ENCODE measurements at places on chromosomes 12 and 14. TPM values are rescaled to one million over a fixed set of nuclear protein-coding genes. Genes with fewer than 3 reads are reported as not detected.
A peak's percentile ranks its signal among the peaks of the same experiment; 100 is the strongest.

The REM2 gene
- 4.4 TPM for total RNA-seq

The CCDC197 gene
- total RNA-seq, result not detected

The CDKN3 gene
- total RNA-seq, result 1.6 TPM

The WSCD2 gene
- total RNA-seq, result not detected

The TPPP2 gene
- total RNA-seq, result not detected

DNA sequence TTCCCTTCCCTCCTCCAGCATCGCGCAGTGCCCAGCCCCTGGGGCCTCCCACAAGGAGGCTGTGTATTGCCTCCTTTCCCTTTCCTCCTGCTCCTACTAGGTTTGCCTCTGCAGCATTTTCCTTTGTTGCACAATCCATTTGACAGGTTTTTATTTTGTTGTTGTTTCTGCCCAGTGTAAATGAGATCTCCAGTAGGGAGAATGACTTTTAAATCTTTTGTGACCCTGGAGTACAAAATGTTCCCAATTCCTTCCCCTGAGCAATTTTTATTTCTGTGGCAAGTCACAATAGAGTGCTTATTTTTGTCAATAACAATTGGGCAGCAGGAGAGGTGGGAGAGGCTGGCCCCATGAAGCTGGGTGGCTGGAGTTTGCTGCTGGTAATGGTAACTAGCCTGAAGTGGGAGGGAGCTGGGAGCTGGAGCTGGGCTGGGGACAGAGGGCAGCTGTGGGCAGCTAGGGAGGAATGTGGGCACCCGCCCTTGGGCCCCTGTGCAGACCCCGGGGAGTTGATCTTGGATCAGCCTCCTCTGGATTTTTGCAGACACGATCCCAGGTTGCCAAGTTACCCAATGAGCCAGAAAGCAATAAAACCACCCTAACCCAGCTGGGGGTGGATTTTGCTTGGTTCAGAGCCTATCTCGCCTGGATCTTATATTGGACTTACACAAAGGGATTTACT lies 160.1 kb downstream of the KTN1 start:
- DNase-seq, result no peak

DNA sequence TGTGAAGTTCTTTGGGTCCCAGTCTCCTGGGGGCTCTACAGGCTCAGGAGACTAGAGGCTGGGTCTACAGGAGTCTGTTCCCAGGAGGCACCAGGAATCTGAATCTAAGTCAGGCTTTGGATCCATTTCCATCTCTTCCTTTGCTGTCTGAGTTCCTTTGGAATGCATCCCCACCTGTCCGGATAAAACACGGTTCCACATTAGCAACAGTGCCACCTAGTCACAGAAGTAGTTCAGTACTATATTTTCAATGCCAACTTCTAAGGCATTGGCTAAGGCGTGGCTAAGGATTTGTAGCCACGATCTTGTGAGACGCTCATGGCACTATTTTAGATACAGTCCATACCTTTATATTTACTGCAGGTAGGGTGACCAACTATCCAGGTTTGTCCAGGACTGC lies 15.1 kb downstream of the ZC2HC1C start:
- DNase-seq, result no peak

DNA sequence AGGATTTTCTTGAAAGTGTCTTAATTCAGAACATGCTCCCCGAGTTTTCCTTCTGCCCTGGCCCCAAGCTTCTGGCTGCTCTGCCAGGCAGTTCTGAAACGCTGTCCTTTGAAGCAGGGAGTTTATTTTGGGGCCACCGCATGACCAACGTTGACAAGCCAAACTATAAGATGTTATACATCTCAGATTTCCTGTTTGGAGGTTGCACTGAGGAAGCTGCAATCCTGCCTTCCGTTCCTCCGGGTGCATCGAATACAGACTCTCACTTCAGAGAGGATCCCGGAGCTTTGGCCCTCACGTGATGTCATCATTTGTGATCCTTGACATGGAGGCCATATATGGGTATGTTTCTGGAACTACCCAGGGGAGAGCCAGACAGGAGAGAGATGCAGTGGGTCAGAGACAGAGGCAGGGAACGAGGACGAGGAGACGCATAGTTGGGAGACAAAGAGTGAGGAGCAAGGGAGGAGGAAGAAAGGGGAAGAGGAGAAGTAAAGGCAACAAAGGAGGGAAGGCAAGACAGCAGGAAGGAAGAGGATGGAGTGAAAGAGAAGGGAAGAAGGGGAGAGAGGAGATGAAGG lies at the start of gene ASB2:
Gene ASB2 (minus strand): TSS at position 94 of the 581 bp plus-strand sequence. CDS start 12,031 bp downstream, outside the sequence.
- DNase-seq, result peak; percentile 30

GRCh38 chr14:37147310-37147880 lies 25.0 kb downstream of the SLC25A21 start:
- DNase-seq, result no peak

GRCh38 chr14:25003537-25003936 lies 46.4 kb downstream of the STXBP6 start:
- no peak for DNase-seq

DNA sequence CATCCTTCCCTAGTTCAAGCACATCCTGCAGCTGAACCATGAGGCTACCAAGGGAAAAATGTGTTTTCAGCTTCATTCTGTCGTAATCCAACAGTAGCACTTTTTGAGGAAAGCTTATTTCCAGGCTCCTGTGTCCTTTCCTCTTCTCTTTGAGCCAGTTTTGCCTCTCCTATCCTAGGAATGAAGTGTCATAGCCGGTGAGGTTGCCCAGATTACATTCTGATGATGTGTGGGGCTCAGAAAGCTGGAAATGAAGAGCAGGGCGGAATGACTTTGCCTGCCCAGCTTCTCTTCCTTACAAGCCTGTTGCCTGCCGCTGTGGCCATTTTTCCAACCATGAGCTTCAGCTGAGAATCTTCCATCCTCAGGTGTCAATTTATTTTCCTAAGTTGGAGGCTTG lies 381.8 kb downstream of the NUAK1 start:
- DNase-seq, result no peak

All from CD4-positive, alpha-beta memory T cell (primary cell).